Left renal cortex interstitium (tissue), 4 donors: ENCODE measurements at places on chromosomes 3 and 15.

- DNase-seq: no peak
These were observed 83.6 kb upstream of the TSEN2 start for GRCh38 chr3:12400616-12401194.

- DNase-seq: no peak
These were observed 55.0 kb upstream of the CHD2 start for GRCh38 chr15:92845126-92845508.

GRCh38 chr3:192655040-192655439 lies 72.3 kb downstream of the FGF12 start:
- DNase-seq: no peak

GRCh38 chr3:184485906-184486305 lies 75.7 kb upstream of the EPHB3 start:
- no peak for DNase-seq

GRCh38 chr3:52983828-52984227 lies 62.0 kb downstream of the SFMBT1 start:
- no peak for DNase-seq

GRCh38 chr15:62588938-62589670 lies 424.0 kb upstream of the C2CD4B start:
- no peak for DNase-seq

- DNase-seq: no peak
These were observed 118.0 kb downstream of the IQCH start for GRCh38 chr15:67372543-67372942.

DNA sequence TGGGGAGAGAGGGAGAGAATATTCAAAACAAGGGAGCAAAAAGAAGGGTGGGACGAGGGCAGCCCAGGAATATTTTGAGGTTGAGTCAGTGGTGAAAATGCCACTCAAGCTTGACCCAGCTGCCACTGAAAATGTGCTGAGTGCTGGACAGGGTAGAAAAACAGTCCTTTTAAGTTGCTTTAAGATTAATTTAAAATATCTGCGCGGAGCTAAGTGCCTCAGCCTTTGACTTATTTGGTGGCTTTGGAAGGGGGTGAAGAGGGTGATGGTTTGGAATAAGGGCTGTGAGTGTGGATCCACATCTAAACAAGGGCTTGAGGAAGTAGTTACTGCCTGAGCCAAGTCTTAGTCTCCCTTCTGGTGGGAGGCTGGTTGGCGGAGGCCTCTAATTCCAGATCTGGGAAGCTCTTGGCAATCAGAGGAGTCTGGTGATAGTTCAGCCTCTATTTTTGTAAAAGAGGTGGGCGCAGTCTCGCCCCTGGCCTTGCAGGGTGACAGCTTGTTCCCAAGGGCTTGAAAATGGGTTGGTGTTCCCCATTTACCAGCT lies 280.8 kb upstream of the ROPN1 start:
- DNase-seq: no peak

- DNase-seq: no peak
These were observed 45.6 kb downstream of the NMD3 start for GRCh38 chr3:161266731-161267150.

DNA sequence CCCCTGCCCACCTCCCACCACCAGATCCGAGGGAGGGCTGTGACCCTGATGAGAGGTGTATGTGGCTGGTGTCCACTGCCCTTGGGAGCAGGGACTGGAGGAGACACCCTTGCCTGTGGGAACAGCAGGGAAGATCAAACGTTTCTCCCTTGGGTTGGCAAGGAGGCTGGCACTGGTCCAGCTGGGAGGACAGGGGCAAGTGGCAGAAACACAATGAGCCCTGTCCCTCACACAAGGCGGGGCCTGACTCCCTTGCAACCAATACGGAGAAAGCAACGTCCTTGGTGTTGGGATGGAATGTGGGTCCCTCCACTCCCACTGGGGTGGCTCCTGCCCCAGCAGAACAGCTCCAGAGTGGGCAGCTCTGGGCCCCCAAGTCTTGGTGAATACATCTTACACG lies 5.2 kb downstream of the HYAL2 start:
- DNase-seq: no peak

- DNase-seq: no peak
These were observed 106.4 kb upstream of the PTX3 start for GRCh38 chr3:157330206-157330605.

DNA sequence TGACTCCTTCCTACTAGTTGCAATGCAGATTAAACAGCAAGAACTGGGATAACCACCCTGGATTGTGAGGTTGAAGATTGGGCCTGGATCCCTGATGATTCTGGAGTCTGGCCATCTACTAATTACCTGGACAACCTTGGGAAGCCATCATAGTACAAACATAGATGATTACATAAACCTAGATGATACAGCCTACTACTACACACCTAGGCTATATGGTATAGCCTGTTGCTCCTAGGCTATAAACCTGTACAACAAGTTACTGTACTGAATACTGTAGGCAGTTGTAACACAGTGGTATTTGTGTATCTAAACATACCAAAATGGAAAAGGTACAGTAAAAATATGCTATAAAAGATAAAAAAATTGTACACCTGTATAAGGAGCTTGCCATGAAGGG lies 48.0 kb downstream of the NSUN3 start:
- DNase-seq: no peak

GRCh38 chr3:42270561-42270960 lies 4.6 kb upstream of the CCK start:
- no peak for DNase-seq

DNA sequence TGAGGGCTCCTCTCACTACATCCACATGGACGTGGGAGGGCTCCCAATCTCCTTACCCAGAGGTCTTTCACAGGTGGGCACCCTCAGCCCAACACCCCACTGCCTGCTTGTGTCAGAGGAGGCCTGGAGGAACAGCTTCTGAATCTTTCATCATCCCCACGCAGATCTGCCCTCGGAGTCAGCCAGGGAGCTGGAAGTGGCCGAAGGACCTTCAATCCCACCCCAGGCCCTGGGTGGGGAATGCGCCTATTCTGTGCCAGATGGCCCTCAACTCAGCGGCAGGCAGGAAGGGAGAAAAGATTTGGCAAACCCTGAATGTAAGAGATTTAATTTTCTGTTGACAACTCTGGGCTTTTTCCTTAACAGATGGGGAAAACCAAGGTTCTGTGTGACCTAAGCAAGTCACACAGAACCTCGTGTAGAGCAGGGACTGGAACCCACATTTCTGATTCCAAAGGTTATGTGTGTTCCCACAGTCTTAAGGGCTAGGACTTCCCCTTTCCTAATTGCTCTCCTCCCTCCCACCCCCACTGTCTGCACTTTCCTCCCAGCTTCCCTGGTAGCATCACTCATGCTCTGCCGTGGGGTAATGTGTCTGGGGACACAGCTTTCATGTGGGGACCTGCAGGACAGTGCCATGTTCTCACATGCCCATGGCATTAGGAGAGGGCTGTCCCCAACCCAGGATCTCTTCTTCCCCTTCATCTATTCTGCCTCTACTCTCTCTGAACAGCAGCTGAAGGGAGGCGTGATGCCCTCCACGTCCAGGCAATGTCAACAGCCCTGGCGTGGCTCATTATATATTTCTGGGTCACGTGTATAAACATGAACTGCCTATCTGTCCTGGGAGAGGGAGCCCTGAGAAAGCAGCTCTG lies 98.1 kb downstream of the SEMA5B start:
- DNase-seq: no peak

- DNase-seq: no peak
These were observed 70.4 kb upstream of the TAMM41 start for GRCh38 chr3:11917051-11917450.

GRCh38 chr15:74042603-74043424 lies 39.5 kb downstream of the GOLGA6A start:
- DNase-seq: no peak

GRCh38 chr3:17730318-17730967 lies 12.0 kb downstream of the TBC1D5 start:
- no peak for DNase-seq

DNA sequence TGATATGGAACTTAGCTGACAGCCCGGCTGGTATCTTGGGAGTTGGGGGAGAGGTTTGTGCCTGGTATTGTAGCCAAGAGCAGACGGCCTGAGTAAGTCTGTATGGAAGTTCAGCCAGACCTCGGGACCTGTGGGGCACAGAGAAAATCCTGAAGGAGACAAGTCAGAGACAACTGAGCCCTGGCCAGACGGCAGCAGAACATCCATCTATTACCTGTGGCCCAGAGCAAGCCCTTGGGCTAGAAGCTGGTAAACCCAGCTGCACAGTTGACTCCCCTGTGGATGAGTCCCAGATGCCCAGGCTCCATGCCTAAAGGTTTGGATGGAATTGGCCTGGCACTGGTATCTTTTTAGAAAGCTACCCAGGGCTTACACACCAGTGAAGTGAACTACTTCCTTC lies 70.4 kb upstream of the DLG1 start:
- no peak for DNase-seq

DNA sequence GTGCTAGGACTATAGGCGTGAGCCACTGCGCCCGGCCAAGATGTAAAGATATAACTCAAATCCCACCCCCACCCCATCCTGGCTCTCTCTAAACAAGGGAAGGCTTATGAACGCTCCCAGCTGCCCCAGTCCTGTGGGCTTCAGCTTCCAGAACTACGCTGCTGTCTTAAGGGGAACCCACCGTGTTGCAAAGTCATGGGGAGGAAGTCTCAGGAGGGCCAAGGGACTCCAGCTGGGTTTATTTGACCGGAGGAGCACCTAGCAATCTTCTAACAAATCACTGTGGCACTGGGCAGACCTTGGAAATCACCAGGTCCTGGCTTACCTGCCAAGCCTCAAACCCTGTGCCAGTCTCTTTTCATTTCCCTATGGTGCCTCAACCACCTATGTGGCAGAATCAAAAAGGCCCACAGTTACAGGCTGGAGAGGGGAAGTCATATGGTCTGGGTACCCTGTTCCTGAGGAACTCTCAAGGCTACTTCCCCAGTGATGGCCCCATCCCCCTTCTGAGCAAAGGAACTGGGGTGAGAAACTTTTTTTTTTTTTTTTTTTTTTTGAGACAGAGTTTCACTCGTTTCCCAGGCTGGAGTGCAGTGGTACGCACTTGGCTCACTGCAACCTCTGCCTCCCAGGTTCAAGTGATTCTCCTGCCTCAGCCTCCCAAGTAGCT lies 83.4 kb downstream of the RBPMS2 start:
- no peak for DNase-seq

DNA sequence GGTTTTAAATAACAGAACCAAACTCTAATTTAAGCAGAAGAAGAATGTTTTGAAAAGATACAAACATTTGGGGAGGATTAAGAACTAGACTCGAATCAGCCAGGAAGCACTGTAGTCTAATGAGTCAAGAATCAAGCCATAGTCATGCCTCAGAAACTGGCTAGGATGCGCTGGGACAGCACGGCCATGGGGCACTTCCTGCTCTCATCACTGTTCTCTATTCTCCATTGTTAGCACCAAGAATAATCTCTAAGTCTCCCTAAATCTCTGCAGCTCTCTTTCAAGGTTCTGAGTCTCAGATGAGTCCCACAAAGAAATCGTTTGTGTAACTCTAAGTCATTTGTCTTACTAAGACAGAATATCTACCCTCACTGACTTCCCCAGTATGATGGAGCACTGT lies 399.0 kb upstream of the KCNMB2 start:
- DNase-seq: no peak

- no peak for DNase-seq
These were observed 22.3 kb upstream of the CFAP161 start for GRCh38 chr15:81111510-81112470.

DNA sequence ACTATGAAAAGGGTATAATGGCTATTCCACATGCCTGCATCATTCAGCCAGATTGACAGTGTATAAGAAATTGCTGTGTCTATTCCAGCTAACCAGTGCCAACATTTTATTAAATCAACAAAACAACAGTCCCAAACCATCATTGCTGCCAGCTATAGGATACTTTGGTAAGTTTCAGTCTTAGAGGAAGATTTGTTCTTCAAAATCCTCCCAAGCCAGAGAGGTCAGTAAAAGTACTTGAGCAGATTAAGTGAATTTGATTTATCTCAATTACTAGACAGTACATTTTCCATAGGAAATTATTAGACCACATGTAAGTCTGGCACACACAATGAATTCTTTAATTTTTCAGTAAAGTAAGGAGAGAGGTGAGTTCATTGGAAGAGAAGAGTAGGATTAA lies 50.7 kb downstream of the TFG start:
- DNase-seq: no peak

DNA sequence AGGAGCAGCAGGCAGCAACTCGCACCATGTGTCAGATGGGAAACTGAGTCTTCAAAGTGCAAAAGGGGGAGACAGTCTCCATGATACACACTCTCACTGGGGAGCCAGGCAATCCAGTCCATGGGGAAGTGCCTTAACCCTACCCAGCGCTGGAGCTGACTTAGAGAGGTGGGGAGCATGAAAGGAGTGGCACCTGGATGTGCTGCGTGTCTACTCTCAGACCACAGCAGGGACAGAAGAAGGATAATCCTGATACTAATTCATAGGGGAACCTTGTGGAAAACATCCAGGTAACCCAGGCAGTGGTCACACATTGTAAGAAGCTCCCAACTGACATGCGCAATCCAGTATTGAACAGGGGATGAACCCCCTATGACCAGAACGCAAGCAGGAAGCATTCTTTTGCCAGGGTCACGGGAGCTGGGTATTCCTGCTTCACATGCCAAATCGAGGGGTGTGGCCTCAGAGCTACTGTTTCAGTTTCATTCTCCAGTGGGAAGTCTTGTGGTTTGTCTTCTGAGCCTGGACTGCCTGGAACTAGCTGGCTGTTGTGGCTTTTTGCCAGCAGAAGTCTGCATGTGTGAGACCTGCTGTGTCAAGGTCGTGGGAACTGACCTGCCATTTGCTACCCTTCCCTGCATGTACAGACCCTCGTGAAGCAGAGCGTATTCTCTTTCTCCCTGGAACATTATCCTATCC lies 367.6 kb upstream of the NDN start:
- DNase-seq: no peak

GRCh38 chr3:193080821-193081365 lies 160.1 kb upstream of the PLAAT1 start:
- no peak for DNase-seq

DNA sequence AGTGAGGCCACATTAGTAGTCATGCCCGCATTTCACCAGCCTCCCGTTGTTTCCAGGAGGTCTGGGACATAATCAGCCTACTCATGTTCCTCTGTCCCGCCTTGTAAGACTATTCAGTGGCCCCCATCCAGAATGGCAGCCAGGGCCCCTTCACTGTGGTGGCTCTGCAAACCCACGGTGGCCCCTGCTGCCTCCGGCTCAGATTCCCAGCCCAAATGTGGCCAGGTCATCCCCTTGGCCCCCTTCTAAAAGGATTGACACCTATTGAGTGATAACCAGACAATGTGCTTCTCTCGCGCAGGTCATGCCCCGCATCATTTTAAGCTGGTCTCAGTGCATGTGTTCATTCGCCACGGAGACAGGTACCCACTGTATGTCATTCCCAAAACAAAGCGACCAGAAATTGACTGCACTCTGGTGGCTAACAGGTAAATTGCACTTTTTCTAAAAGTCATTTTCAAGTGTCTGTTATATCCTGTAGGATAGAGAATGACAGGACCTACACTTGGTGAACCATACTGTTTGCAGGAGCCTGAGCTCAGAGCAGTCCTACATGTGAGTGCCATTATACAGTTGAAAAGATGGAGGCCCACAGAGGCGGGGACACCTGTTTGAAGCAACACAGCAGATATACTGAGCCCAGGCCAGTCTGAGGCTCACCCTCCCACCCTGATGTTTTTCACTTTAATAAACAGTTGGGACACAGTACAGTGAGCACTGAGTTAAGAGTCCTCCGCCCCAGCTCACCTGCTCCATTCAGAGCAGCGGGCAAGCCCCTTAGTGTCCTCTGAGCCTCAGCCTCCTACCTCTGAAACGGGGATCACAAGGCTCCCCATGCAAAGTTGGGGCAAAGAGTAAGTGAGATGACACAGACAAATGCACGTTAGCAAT lies 47.7 kb downstream of the PXYLP1 start:
- DNase-seq: no peak

GRCh38 chr3:126498929-126499328 lies 18.6 kb downstream of the UROC1 start:
- DNase-seq: no peak
